ENCODE measurements at places on chromosomes 12 and 14.

DNA sequence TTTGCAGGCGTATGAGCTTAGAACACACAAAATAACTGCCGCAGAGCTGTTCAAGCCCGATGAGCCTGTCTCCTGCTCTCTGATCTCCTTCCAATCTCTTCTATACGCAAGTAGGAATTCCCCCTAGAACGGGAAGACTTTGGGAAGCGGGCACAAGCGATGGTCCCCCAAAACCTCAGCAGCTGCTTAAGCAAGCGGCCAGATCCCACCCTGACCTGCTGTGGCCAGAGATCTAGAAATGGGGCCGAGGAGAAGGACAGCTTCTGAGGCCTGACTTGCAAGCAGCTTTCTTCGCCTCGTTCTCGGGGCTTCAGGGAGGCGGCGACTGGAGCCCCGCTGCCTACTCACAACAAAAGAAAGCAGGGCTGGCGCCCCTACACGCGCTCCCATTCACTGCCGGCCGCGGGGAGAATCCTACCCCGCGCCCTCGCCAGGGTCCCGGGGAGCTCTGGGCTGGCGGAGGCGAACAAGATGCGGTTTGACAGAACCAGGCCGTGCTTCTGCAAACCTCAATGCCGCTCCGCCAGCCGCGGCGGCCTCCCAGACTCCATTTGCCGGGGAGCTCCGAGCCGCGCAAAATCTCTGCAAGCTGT lies 922 bp downstream of the TBX5 start:
- DNase-seq = no peak

- DNase-seq = no peak
Observed at GRCh38 chr12:106753526-106753925, 21.0 kb upstream of the RIC8B start.

GRCh38 chr14:104563191-104563741 lies 16.3 kb upstream of the C14orf180 start:
- DNase-seq = no peak

- no peak for DNase-seq
Observed at GRCh38 chr14:23577004-23577681, 1.4 kb downstream of the JPH4 start.

DNA sequence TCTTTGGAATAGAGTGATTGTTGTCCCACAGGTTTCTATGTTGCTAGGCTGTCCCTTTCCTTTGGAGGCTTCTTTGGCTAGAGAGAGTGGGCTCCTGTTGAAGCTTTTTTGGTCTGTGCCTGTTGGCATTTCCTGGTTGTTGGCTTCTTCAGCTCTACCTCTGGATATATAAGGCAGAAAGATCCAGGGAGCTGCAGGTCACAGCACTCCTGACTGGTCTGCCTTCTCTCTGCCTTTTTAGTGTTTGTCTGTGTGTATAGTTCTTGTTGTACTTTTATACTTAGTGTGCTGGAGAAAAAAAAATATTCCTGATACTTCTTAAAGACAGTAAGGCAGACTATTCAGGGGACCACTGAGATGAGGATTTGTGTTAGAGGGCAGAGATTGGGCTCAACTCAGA lies 202.7 kb downstream of the FBXL14 start:
- no peak for DNase-seq

GRCh38 chr14:93011650-93012325 lies 88.8 kb downstream of the CHGA start:
- DNase-seq = no peak

GRCh38 chr12:52081263-52081733 lies 1.8 kb downstream of the SMIM41 start:
- peak; percentile 23 for DNase-seq

GRCh38 chr12:60162988-60163720 lies 567.3 kb downstream of the SLC16A7 start:
- no peak for DNase-seq

- DNase-seq = no peak
Observed at GRCh38 chr12:96198965-96199364, 4.8 kb downstream of the ELK3 start.

DNA sequence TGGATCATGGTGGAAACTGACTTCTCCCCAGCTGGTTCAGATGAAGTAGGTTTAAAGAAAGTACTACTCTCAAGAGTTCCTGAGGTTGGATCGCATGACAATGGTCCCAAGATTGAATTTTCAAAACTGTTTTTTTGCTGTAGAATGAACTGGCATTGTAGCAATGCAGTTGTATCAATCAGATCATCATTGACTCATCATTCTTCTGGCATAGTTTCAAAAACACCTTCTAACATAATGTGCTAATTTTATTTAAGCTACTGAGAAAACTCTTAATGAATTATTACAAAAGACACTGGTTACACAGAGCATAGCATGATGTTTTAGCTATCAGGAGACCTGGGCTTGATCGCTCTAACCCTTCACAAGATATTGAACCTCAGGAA lies 384.5 kb upstream of the DCN start:
- no peak for DNase-seq

DNA sequence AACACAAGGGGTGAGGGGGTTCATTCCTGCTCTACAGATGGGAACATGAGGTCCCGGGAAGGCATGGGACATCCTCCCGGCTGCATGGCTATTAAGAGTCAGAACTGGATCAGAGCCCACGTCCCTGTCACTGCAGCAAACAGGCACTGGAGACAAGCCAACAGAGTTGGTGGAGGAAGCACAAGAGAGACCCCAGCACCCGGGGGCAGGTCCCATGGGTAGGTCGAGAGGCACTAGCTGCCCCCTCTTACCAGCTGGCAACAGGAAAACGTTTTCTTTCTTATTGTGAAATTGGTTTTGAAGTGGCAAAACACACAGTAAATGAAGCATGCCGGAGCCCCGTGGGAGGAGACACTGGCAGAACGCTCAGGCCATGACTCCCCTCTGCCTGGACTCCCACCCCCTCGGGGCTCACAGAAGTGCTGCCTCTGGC lies 43.6 kb downstream of the SYNE3 start:
- DNase-seq = no peak

DNA sequence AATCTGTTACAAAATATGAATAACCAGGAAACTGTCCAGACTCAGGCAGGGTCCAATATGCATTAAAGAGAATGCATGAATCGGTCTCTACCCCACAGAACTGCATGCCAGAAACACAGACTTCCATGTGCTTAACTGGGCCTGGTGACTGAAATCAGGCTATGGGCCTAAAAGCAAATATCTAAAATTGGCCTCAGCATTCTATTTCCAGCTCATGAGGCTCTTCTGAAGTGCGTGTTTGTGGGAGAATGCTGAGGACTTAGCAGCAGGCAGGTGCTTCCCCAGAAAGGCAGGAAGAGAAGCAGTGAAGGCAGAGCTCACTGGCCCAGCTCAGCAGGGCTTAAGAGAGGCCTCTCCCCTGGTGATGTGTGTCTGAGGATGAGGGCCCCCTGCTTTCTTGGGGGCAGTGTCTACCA lies 48.5 kb downstream of the ADGRD1 start:
- DNase-seq = no peak

- no peak for DNase-seq
Observed at GRCh38 chr14:75182821-75183220, 6.4 kb upstream of the TMED10 start.

- no peak for DNase-seq
Observed at GRCh38 chr12:49932533-49933130, 17.9 kb upstream of the AQP2 start.

All from natural killer cell treated with Interleukin-12 subunit alpha and Interleukin-12 subunit beta and Interleukin-15 and Interleukin-18, amount 100 ng/mL, for 72 hours (primary cell).